Gastroesophageal sphincter (tissue), 4 donors: ENCODE measurements at places on chromosomes 13 and 19. TPM values are rescaled to one million over a fixed set of nuclear protein-coding genes. Genes with fewer than 3 reads are reported as not detected.

DNA sequence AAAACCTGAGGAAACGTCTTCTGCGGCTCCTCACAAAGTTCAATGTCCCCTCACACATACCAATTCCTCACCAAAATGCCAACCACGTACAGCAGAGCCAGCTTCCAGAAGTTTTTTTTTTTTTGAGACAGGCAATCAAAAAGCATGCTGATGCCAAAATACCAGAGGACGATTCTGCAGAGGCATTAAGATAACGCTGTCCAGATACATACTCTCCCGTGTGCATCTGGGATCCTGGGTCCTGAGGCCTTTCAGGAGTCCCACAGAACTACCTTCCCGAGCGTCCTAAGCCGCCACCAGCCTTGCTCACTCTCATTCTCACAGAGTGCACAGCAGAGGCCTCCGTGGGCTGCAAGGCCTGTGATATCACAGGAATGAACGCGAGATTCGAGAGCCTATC is 5.0 kb downstream of the DCUN1D2 start:
- ATAC-seq, result no peak

- no peak for ATAC-seq
Measured at GRCh38 chr13:56198350-56198749, 942.4 kb upstream of the PRR20A start.

DNA sequence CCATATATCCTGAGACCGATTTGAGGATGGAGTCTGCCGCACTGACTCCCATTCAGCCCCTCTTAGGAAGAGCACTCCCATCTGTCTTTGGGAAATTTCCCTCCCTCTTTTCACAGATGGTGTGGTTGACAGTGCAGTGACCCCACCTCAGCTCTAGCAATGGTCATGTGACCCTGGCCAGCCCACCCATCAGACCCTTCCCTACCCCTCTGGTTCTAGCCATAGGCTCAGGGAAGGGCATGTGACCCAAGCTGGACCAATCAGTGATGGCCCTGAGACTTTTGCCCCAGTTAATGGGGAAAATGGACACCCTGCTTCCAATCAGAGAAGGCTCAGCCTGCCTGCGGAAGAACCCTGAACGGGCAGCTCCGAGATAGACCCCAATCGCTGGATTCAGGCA is 26.3 kb downstream of the IL12RB1 start:
- ATAC-seq, result no peak

GRCh38 chr13:113901642-113902041 is 37.8 kb upstream of the GAS6 start:
- no peak for ATAC-seq

GRCh38 chr19:13234518-13234917 is 84.3 kb downstream of the IER2 start:
- peak; percentile 25 for ATAC-seq

GRCh38 chr13:112954488-112955270 is 14.3 kb upstream of the MCF2L start:
- no peak for ATAC-seq

GRCh38 chr19:27993619-27994570 is 1219.1 kb downstream of the UQCRFS1 start:
- no peak for ATAC-seq

GRCh38 chr13:105878119-105878700 is 657.3 kb downstream of the EFNB2 start:
- ATAC-seq, result no peak

DNA sequence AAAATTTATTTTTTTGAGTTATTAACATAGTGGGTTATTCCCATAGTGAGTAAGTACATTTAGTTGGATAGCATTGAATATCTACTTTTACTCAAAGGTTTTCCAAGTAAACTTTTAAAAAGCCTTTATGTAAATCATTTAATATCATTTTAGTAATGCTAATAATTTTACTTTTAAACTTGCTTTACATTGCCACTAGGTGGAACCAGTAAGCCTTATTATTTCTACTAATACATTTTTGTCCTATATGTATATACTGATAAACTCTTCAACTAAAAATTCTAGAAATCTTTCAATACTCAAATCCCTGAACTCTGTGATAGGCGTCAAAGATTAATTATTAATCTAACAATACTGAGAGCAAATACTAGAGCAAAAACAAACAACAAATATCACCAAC is 1709.2 kb upstream of the PCDH20 start:
- no peak for ATAC-seq

DNA sequence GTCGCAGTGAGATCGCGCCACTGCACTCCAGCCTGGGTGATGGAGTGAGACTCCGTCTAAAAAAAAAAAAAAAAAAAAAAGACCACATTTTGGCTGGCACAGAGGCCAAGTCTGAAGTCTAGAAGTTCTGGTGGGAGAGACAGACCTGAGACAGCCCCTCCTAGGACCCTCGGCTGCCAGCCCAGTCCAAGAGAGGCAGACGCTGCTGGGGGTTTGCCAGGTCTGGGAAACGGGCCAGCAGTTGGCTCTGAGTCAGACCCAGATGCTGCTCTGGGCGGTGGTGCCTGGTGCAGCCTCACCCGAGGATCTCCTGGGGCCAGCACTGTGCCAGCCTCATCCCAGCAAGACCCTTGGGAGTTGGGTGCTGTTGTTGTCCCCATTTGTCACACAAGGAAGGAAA is 5.8 kb downstream of the FCHO1 start:
- ATAC-seq, result no peak

- no peak for ATAC-seq
Measured at GRCh38 chr13:59409634-59410200, 754.0 kb downstream of the DIAPH3 start.

DNA sequence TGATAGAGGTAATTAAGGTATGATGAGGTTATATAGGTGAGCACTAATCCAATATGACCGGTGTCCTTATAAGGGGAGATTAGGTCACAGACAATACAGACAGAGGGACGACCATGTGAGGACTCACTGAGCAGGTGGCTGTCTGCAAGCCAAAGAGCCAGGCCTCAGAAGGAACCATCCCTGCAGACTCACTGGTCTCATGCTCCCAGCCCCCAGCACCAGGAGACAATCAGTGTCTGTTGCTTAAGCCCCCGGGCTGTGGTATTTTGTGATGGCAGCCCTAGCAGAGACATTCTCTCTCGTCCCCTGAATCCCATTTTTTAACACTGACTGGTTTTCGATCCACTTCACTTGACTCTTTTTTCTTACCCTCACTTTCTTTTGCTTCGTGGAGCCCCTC is 51.9 kb upstream of the PABPC3 start:
- ATAC-seq, result no peak

DNA sequence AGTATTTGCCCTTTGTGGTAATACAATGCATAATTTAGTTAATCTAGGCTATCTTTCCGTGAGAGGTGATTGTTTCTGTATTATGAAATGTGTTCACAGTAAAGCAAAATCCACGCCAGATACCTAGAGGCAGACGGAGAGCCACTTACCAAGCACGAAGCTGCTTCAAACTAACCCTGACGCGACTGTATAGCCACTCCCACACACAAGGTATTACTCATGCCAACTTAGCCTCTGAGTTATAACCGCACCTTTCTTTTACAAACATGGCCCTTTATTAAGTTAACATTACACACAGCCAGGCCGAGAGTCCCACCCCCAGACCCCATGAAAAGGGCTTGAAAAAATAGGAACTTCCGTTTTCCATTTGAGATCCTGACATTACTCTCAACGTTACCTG is 185.7 kb downstream of the ABCC4 start:
- no peak for ATAC-seq

DNA sequence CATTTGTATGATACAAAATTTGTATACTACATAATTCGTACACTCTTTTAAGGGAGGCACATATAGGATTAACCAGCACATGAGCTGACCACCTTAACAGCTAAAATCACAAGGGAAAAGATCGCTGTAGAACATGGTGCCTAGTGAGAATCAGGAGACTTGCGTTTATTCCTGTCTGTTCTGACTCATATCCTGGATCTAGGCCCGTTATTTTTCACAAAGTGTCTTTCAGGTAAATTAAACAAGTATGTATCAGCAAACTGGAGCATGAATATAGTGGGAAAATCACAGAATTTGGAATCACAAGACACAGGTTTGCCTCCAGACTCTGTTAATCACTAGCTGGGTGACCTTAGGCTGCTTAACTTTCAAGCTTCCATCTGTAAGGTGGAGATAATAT is 47.5 kb upstream of the ESD start:
- no peak for ATAC-seq

DNA sequence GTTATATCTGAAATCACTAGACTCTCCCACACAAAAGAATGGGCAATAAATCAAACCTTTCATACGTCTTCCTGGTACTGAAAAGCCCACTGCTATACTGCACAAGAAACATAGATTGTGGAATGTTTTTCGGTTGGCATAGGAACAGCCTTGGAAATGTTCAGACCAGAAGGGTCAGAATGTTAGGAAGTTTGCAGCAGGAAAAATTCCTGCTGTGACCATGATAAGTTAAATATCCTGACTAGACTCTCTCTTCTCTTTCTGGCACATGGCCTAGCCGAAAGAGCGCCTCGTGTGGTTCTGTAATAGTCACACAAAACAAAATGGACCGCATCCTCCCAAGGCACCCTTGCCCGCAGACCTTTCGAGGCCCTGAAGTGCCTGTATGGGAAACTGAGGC is 427.2 kb downstream of the COG6 start:
- no peak for ATAC-seq

DNA sequence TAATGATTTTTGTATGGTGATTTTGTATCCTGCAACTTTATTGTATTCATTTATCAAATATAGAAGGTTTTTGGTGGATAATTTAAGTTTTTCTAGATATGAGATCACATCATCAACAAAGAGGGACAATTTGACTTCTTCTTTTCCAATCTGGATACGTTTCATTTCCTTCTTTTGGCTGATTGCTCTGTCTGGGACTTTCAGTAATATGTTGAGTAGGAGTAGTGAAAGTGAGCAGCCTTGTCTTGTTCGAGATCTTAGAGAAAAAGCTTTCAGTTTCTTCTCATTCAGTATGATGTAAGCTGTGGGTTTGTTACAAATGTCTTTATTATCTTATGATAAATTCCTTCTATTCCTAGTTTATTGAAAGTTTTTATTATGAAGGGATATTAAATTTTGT is 352.0 kb upstream of the DACH1 start:
- ATAC-seq, result no peak

- no peak for ATAC-seq
Measured at GRCh38 chr19:15241259-15241910, 9.1 kb upstream of the EPHX3 start.

- ATAC-seq, result no peak
Measured at GRCh38 chr19:927780-928401, 2.1 kb downstream of the ARID3A start.

- no peak for ATAC-seq
Measured at GRCh38 chr19:42246143-42246921, 3.9 kb upstream of the GSK3A start.

GRCh38 chr19:50269653-50270052 is 59.5 kb downstream of the KCNC3 start:
- no peak for ATAC-seq

GRCh38 chr13:57437587-57437986 is 194.0 kb upstream of the PCDH17 start:
- ATAC-seq, result no peak

GRCh38 chr13:20174656-20175405 is 14.0 kb upstream of the GJA3 start:
- ATAC-seq, result peak; percentile 94

DNA sequence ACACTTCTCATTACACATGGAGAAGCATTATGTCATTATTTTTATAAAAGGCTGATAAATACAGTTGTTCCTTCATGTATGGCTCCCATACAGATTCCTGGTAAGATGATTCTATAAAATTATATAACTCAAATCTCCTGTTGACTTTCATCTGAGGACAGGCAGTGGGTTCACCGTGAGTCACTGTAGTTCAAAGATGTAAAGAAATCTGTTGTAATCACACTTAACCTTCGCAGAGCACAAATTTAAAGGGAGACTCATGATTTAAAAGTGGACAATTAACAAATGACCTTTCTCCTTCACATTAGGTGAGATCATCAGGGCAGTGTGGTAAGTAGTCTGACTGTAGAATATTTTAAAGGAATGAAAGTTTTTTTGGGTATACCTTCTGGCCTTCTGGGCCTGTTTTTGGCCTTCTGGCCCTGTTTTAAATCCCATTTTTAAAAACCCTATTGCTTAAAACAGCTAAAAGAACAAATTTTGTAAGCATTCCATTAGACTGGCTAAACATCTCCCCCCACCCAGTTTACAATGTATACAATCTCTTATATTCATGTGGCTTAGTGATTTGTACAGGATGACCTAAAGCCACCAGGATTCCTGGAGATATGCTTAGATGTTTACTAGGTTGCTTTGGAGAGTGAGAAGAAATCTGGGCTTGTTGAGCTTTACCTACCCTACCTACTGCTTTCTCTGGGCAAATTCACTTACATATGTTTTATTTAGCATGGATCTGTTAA is 171.2 kb downstream of the ITGBL1 start:
- ATAC-seq, result no peak

DNA sequence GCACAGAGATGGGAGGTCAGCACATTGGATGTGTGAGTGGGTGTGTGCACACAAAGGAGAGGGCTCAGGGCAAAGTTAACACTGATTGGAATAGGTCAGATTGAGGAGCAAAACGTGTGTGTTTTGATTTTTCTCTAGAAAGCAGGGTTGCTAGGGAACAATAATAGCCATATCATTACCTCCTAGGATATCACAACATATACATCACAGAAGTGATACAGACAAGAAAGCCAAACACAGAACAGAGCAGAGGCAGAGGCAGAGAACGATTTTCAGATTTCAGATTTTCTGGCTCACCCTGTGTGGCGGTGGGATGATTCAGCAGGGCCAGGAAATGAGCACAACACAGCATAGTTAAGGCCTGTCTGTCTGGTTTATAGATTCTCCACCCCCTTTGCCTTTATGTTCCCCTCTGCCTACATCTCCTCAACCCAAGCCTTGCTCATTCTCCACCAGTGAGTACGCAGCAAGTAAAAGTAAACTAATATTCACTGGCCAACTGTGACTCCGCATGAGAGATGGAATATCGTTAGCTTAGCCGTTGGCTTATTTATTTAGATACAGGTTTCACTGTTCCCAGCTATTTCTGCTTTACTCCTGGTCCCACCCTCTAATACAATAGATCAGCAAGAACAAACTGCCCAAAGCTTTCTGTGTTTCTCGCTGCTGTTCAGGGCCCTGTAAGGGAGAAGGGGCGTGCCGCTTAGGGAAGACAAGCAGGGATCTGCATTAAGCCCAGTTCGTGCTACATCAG is 182.7 kb upstream of the TSC22D1 start:
- ATAC-seq, result no peak

- ATAC-seq, result no peak
Measured at GRCh38 chr19:7928334-7928706, 2.4 kb upstream of the CTXN1 start.

GRCh38 chr13:79846386-79846785 is 365.4 kb downstream of the NDFIP2 start:
- no peak for ATAC-seq

- peak; percentile 13 for ATAC-seq
Measured at GRCh38 chr13:41107584-41108014, 25.0 kb downstream of the KBTBD6 start.

The TMC4 gene
- total RNA-seq, result 3.1 TPM

The RXFP2 gene
- not detected for total RNA-seq

The CEACAM7 gene
- total RNA-seq, result 5.6 TPM

The MEDAG gene
- total RNA-seq, result 38.7 TPM

The TUBA3C gene
- total RNA-seq, result not detected

The ZNF578 gene
- total RNA-seq, result 2.2 TPM

The SPRED3 gene
- total RNA-seq, result 0.16 TPM

The CALR3 gene
- not detected for total RNA-seq

The PSG2 gene
- not detected for total RNA-seq

The SLITRK5 gene
- 0.54 TPM for total RNA-seq

The CBY2 gene
- total RNA-seq, result not detected

The ZNF709 gene
- total RNA-seq, result 3.6 TPM

The CFAP97D2 gene
- total RNA-seq, result not detected

The KLK3 gene
- not detected for total RNA-seq
